ENCODE measurements at places on chromosomes 16 and 17.

- no peak for DNase-seq
Measured at GRCh38 chr17:81948635-81949378, 1.8 kb upstream of the MYADML2 start.

DNA sequence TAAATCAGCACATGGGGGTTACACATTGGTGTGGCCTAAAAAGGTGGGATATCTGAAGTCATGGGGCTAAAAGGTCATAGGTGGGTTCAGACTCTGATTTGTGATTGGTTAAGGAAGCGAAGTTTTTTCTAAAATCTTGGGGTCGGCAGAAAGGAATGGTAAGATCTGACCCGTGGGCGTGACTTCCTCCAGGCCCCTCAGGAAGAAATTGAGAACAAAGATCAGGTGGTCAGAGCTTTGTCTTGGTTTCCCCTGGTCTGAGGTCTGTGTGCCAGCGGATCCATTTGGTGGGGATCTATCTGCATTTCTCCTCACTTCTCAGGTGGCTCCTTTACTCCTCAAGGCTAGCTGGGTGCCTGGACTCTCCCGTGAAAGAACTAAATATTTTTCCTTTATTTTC lies 302.8 kb downstream of the ABCC12 start:
- no peak for DNase-seq

DNA sequence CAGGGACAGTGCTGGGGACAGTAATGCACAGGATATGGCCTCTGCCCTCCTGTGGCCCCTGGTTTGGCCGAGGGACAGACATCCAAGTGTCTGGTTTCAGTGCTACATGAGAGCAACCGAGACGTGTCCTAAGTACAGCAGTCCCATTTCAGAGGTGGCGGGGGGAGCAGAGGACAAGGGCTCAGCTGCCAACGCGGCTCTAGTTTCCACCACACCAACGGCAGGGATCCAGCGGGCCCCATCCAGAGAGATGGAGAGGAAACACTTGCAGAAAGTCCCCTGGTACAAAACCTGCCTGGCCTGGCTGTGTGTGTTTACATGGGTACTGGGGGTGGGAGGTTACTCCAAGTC lies 125.8 kb upstream of the SMURF2 start:
- no peak for DNase-seq

DNA sequence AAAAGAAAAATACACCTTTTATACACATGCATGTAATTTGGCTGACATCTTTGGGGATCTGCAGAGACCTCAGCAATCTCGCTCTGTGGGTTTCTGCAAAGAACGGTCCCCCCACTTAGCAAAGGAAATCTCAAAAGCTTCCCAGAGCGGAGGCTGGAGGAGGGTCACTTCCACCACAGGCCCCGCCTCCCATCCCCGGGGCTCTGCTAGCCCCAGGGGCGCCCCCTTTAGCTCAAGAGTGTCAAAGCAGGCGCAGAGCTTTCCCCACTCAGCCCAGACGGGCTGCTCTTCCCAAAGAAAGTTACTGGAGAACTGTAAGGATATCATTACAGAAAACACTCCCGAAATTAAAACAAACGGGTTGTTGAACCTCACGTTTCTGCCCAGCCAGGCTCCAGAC lies 11.4 kb downstream of the SLC13A5 start:
- no peak for DNase-seq

DNA sequence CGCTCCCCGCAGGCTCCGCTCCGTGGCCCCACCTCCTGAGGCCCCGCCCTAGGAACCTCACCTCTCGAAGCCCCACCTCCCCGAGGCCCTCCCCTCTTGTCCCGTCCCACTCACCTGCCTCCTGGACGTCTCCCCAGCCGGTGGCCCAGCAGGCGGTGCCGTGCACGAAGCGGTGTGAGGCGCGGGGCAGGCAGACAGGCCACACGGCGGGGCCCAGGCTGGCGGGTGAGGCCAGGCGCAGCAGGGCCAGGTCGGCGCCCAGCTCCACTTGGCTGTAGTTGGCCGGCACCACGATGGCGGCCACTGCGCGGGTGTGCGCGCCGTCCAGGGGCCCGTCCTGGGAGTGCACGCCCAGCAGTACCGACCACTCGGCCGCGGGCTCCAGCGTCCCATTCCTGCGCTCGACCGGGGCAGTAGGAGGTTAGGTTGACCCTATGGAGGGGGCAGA lies 1.6 kb downstream of the PRSS36 start:
- no peak for DNase-seq

DNA sequence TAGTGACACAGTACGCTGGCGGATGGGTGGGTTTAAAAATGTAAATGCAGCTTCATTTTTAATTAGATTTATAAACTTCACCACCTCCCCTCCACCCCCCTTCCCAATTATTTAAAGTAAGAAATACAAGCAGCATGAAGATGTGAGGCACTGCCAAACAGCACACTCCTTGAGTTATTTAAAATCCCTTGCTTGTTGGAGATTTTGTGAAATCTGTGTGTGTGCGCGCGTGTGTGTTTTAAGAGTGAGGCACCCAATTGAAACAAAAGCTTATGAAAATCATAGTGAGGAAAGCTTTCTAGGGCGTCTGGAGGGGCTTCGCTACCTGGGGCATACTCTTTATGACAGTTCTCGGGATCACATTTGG lies 219.6 kb upstream of the IRX3 start:
- no peak for DNase-seq

- no peak for DNase-seq
Measured at GRCh38 chr16:49003992-49004391, 277.6 kb downstream of the CBLN1 start.

- DNase-seq: no peak
Measured at GRCh38 chr17:21025451-21025850, 17.4 kb downstream of the USP22 start.

- DNase-seq: no peak
Measured at GRCh38 chr16:4142268-4142667, 26.0 kb upstream of the ADCY9 start.

- DNase-seq: peak; percentile 26
Measured at GRCh38 chr17:50364715-50365114, 8.3 kb downstream of the MRPL27 start.

DNA sequence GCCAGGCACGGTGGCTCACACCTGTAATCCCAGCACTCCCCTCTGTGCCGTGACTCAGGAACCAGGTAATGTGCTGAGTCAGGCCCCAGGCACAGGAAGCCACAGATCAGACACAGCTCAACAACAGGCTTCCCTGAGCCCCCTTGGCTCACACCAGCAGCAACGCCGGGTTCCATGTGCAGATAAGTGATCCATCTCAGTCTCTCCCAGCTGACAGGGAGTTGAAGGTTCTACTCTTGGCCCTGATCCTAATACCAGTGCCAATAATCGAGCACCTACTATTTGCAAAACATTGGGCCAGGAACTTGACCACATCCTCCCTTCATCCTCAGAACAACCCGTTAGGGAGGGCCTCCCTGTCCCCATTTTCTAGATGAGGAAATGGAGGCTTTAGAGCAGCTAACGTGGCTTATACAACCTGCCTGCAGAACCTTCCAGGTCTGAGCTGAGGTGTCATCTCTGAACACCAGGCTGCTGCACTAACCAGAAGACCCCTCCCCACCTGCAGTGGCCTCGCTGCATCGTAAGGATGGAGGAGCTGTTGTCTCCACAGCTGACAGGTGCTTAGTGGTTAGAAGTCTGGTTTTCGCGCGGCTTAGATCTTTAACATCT lies 64.8 kb upstream of the AMZ2 start:
- DNase-seq: no peak

- no peak for DNase-seq
Measured at GRCh38 chr16:5381481-5381880, 283.9 kb upstream of the EEF2KMT start.

GRCh38 chr17:9408868-9409829 lies 166.5 kb downstream of the STX8 start:
- DNase-seq: no peak

DNA sequence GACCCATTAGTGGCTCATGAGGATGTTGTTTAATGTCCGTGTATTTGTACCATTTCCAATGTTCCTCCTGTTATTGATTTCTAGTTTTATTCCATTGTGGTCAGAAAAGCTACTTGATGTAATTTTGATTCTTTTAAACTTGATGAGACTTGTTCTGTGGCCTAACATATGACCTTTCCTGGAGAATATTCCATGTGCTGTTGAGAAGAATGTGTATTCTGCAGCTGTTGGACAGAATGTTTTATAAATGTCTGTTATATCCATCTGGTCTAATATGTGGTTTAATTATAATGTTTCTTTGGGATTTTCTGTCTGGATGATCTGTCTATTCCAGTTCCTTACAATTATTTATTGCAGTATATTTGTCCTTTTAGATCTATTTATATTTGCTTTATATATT lies 2.9 kb upstream of the ABCA10 start:
- no peak for DNase-seq

GRCh38 chr16:27407133-27407532 lies 5.2 kb downstream of the IL21R start:
- DNase-seq: no peak

- DNase-seq: no peak
Measured at GRCh38 chr16:79069121-79069520, 531.4 kb downstream of the MAF start.

DNA sequence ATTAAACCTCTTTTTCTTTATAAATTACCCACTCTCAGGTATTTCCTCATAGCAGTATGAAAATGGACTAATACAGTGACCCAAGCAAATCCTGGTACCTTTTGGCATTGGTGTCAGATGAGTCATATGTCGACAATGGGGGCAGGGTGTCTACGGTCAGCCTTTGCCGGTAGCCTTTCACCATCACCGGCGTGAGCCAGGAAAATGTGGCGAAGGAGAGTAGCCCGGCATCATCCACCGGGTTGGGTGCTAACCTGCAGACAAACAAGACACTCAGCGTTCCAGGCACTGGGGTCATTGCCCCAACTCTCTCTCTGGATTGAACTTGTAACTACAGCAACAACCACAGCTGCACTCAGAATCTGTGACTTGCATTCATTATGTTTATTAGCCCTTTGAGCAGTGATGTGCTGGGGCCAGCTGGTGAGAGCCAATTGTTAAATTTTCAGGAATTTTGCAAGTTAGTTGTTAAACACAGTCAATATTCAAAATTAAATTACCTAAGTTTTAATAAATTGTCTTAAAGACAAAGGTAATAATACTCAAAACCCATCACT lies 11.9 kb downstream of the ABCC12 start:
- no peak for DNase-seq

- DNase-seq: no peak
Measured at GRCh38 chr17:14014657-14015056, 54.6 kb upstream of the COX10 start.

DNA sequence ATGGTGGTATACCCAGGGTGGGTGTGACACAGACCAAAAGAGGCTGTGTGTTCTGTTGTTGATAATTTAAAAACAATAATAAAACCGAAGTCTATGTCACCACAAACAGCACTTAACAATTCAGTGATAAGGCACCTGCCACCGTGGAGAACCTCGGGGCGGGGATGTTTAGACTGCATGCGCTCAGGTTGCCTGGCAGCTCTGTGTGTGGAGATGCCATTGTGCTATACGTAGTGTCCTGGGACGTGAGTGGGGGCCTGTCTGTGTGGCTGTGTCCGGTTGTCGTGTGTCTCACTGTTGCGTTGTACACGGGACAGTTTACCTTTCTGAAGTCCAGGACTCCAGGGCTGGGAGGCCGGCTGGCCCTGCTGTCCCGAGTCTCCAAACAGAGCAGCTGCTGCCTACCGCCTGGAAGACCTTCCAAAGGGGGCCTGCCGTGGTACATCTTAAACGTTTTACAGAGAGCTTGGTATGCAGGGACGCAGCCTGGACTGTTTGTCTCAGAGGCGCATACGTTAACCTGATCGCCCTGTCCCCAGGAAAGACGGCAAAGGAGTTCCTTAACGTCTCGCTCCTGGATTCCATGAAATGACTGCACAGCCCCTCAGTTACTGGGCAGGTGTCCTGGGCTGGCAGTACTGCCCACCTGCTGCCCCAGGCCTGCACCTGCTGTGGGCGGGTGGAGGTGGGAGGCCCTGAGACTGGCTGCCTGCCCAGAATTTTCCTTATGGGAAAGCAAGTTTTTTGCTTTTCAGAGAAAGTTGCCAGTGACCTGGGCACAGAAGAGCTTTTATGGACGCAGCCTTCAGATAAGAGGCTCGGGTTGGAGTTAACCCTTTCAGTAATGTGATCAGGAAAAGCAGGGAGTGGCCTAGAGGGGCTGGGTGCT lies 19.0 kb downstream of the SPIRE2 start:
- no peak for DNase-seq

DNA sequence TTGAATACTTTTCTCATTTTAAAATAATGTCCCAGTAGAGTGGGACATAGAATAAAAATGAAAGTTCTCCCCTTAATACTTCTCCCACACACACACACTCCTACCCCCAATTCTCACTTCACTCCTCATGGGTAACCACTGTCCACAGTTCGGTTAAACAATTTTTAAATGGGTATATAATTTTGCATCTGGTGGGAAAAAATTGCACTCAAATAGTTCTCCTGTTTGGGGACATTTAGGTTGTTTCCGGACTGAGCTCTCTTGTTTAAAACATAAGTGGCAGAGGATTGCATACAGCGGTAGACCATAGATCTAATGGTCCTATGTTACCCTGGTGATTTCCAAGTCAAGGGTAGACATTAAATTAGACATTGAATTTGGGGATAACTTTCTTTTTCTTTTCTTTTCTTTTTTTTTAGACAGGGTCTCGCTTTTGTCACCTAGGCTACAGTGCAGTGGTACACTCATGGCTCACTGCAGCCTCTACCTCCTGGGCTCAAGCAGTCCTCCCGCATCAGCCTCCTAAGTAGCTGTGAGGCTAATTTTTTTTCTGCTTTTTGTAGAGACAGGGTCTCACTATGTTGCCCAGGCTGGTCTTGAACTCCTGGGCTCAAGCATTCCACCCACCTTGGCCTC lies 138.3 kb downstream of the SOCS1 start:
- no peak for DNase-seq

- DNase-seq: no peak
Measured at GRCh38 chr17:57431415-57431814, 175.1 kb downstream of the MSI2 start.

DNA sequence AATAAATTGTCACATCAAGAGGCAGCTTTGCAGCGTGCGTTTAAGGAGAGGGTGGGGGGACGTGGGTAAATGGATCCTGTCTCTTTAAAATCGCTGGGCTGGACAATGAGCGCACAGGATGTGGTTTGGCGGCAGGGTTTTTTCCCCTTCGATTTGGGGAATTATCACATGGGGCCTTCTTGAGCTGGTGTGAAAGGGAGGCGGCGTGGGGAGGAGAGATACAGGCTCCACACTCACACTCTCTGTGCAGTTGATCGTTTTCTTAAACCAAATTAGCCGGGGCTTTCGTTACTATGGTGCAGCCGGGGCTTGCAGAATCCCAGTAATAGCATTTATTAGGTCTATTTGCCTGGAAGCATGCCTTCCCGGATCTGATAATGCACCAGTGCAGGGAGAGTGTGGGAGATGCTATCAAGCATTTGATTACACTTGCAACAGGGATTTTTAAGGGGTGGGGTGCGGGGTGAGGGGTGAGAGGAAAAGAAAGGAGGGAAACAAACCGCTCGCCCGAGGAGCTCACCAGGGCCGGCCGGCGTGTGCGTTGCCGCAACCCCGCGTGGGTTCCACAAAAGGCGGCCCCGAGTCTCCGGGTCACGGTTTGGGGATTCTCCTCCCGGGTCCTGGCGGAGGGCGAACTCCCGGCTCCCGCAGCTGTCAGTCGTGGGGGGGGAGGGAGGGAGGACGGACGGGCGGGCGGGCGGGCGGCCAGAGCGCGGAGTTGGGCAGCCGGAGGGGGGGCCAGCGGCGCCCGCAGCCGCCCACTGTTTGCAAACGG lies 58.8 kb upstream of the GSE1 start:
- DNase-seq: no peak

GRCh38 chr17:72775919-72776318 lies 316.6 kb downstream of the SLC39A11 start:
- DNase-seq: no peak
